ENCODE measurements at places on chromosomes 6 and 20.

GRCh38 chr6:165825256-165825815, 162.3 kb upstream of the PDE10A start:
- no peak for DNase-seq

- DNase-seq, result no peak
Observed at GRCh38 chr20:33433465-33434234, 9.9 kb downstream of the SNTA1 start.

GRCh38 chr20:35257175-35257909, 20.6 kb downstream of the MMP24OS start:
- no peak for DNase-seq

- DNase-seq, result no peak
Observed at GRCh38 chr6:104162036-104162669, 697.6 kb downstream of the HACE1 start.

GRCh38 chr20:44014807-44015732, 100.4 kb downstream of the TOX2 start:
- DNase-seq, result no peak

- DNase-seq, result no peak
Observed at GRCh38 chr6:16405375-16405774, 167.0 kb downstream of the GMPR start.

GRCh38 chr6:163955096-163955495, 540.6 kb downstream of the QKI start:
- DNase-seq, result no peak

GRCh38 chr6:34884996-34885395, 2.8 kb downstream of the TAF11 start:
- DNase-seq, result no peak

- no peak for DNase-seq
Observed at GRCh38 chr6:4516206-4516605, 260.0 kb upstream of the CDYL start.

- DNase-seq, result no peak
Observed at GRCh38 chr6:9458424-9458823, 956.5 kb downstream of the TFAP2A start.

DNA sequence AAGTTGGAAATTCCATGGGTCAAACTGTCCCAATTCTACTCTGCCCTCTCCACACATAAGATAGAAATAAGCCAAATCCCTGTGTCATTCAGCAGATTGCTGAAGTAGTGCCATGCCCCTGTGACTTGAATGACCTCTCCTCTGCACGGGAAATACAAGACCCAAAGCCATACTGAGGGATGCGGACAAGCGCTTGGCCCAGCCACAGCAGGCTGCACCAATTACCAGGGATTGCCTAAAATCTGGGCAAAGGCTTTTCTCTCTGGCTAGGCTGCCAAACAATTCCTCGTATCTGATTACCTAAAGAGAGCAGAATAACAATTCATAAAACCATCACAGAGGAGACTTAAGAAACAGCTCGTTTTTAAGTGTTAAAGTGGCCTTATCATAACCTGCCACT, 421.8 kb upstream of the JARID2 start:
- DNase-seq, result no peak

- DNase-seq, result no peak
Observed at GRCh38 chr6:116933485-116933884, 56.4 kb downstream of the RFX6 start.

GRCh38 chr6:147717991-147718390, 209.5 kb downstream of the SAMD5 start:
- no peak for DNase-seq

DNA sequence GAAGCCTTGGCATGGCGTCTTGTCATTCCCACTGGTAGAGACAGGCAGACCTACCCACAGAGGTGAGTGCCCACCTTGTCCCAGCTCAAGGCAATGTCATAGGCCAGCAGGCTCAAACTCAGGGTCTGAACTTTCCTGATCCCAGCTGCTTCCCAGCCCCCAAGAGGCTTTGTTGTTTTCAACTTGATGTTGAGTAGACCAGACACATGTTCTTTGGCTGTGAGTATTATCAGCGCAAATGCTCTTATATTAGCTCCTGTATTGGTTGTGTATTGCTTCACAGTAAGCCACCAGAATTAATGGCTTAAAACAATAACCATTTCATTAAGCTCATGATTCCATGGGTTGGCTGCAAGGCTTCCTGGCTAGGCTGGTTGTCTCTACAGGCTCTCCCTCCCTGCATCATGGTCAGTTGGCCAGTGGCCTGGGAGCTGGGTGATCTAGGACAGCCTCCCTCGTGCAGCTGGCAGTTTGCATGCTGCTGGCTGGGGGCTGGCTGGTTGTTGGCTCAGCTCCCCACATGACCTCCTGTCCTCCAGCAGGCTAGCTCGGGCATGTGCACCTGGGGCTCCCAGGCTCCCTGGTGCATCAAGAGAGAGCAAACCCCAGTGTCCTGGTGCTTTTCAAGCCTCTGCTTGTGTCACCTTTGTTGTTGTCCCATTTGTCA, 21.6 kb downstream of the TOX2 start:
- no peak for DNase-seq

GRCh38 chr20:48278961-48279481, 493.7 kb upstream of the SULF2 start:
- no peak for DNase-seq

GRCh38 chr20:2342243-2342642, 38.5 kb upstream of the TGM6 start:
- DNase-seq, result no peak

GRCh38 chr6:71656121-71656520, 230.2 kb upstream of the RIMS1 start:
- DNase-seq, result no peak

GRCh38 chr6:30029588-30029987, 31.5 kb upstream of the POLR1H start:
- no peak for DNase-seq

- no peak for DNase-seq
Observed at GRCh38 chr6:122734529-122735395, 44.8 kb upstream of the FABP7 start.

DNA sequence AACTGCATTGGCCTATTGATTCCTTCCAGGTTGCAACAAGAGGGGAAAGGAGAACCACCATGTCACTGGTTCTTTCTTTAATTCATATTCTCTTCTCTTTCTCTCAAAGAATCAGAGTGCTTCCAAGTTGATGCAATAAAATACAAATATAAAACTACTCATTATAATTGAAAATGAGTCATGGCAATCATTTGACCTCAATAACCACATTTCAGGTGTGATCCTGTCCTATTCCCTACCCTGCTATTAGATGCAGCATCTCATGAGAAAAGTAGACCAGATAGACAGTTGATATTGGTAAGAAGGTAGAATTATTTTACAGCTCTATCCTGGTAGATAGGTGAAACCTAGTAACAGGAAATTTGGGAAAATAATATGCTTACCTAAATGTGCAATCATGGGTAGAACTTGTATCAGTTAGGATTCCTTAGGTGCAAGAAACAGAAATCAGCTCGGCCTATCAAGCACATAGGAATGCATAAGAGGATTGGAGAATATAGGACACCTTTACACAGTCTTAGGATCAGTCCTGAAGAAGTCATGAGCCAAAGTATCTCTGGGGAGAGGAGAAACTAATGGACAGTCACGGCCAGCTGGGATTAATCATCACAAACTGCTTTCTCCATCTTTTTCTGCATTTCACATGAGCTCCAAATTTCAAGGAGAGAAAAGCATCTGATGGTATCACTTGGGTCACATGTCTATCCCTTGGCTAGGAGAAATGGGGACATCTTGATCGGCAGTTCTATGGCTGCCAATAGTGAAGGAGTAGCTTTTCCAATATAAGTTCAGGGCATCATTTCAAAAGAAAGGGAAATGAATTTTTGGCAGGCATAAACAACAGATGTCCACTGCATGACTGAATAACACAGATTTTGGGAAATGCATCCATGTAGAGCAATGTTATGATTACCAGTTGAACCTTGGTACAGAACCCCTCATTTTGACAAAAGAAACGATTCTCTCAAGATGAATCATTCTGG, 19.3 kb upstream of the RNF146 start:
- DNase-seq, result no peak

DNA sequence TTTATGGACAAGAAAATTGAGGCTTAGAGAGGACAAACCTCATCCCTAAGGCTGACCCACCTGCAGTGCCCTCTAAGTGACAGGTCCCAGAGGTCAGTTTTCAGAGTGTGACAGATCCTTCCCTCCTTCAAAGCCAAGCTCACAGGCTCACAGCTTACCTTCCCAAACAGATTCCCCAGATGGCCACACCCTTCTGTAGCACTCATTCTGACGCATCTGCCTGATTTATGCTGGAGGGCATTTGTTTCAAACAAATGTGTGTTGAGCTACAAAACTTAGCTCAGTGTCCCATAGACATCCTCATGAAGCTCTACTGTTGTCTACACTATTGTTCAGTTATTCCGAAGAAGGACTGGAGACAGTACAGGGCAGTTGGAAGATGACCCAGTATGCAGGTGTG, 60.6 kb upstream of the RIN2 start:
- DNase-seq, result no peak

GRCh38 chr20:33443006-33443511, 504 bp downstream of the SNTA1 start:
- no peak for DNase-seq

GRCh38 chr6:27238010-27238983, 9.2 kb upstream of the PRSS16 start:
- no peak for DNase-seq

DNA sequence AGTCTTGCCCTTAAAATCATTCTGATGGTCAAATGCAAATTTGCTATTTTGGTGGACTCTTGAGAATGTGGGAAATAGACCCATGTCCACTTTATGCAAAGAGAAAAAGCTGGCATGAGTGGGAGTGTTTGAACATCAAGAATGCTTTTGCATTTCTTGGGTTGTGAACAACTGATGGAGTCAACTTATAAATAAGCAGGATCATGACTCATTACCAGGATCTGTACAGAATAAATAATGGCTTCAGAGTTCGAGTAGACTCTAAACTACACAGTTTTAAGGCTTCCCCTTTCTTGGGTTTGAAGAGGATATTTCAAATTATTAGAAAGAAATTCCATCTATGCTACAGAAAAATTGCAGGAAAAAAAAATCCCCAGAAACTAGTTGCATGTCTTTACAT, 195.5 kb downstream of the EYA4 start:
- DNase-seq, result no peak
